ENCODE measurements at places on chromosomes 12 and 14.

- no peak for DNase-seq
Observed at GRCh38 chr14:33052943-33053342, 114.3 kb downstream of the NPAS3 start.

DNA sequence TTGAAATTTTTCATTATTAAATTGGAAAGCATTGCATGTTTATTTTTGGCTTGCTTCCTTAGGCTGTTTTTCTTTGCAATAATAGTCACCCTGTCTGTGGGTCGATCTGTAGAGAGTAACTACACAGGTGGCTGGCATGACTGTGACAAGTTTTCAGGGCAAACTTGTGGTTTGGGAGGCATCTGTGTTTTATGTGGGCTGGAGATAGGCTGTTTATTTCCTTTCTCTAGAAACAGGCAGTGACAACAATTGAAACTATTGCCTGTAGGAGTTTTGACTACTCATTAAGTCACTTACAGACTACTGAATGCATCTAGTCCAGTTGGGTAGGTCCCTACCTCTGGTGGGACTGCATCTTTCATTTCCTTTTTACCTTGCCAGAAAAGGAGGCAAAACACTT lies 155.6 kb downstream of the DYRK2 start:
- no peak for DNase-seq

DNA sequence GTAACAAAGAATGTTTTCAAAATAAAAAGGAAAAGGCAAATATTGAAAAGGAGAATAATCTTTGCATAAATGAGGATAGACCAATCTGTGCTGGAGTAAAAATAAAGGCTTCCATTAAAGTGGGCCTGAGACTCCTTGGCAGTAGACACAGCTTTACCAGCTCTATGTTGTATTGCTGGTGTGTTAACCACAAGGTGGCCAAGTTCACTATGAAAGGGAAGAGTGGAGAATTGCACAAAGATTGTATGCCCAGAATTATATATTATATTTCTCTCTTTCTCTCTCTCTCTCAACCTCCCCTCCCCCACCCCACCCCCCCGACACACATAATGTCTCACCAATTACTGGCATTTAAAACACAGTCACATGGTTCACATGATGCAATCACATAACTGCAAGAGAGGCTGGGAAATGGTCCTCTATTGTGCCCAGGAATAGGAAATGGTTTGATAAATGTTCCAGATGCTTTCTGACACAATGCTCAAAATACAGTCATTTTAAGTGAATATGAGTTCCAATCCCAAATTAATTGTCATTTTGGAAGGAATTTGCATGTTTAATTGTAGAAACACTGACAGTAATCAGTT lies 222.6 kb upstream of the SYT1 start:
- no peak for DNase-seq

DNA sequence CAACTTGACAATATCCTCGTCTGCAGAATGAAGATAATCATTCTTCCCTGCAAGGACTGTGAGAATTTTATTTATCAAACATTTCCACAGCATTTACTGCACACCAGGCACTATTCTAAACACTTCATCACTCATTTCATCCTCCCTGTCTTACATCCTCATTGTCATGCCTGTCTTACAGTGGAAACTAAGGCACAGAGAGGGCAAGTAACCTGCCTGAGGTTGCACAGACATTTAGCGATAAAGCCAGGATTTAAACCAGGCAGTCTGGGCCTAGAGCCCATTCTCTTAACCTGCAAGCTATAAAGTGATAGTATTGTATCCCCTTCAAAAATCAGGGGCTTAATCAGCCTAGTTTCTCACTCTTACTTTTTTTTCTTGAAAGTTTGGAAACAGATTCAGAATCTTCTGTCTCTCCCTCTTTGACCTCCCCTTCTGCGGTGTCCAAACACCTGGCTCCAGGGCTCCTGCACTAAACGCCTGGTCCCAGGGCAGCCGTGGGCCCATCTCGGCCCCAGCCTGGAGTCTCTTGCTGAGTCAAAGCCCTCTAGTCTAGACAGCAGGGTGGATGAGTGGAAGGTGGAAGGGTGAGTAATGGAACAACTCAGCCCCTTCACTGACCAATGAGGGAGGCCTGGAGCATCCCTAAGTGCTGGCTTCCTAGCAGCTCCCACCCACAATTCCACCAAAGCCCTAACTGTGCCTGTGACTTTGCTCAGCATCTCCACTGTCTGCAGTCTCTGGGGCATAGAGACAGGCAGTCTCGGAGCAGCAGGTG lies 12.5 kb downstream of the ISM2 start:
- DNase-seq, result no peak

DNA sequence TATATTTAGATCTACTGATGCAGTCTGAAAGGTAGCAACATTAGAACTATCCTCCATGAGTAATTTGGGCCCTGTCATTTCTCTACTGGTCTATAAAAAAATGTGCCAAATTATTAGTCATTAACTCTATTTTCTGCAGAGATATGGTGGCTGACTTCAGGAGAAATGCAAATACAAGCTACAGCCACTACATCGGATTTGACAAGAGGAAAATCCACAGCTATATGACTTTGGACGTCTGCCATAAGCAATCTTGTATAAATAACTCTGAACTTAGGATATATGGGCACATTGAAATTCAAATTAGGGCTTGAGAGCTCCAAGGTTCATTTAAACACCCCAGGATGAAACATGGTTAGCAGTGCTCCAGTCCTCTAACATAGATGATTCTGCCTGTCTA lies 983.0 kb upstream of the LRFN5 start:
- DNase-seq, result no peak

- DNase-seq, result peak; percentile 59
Observed at GRCh38 chr14:75514673-75515628, 7.3 kb upstream of the BATF start.

GRCh38 chr14:72186523-72186922 lies 254.3 kb downstream of the RGS6 start:
- DNase-seq, result no peak

- no peak for DNase-seq
Observed at GRCh38 chr12:57296291-57296690, 45.3 kb upstream of the STAC3 start.

- DNase-seq, result no peak
Observed at GRCh38 chr12:49536526-49537071, 2.2 kb upstream of the KCNH3 start.

DNA sequence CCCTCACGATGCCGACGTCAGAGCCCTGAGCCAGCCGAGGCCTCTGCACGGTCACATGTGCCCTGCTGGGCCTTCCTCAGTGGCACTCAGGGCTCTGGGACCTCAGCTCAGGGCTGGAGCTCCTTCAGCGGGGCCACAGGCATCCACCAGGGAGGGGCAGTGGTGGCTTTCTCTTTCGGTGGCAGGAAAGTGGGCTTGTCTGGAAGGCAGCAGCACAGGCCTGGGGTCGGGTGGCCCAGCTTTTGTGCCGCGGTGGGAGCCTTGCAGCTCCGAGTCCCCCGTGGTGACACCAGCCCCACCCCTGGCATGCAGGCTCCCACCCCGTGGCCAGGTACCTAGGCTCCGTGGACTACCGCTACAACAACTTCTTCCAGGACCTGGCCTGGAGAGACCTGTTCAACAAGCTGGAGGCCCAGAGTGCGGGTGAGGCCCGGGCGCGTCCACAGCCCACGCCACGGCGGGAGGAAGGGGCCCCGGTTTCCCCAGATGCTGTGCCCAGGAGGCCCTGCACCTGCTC lies 14.2 kb upstream of the TEX22 start:
- DNase-seq, result no peak

- DNase-seq, result no peak
Observed at GRCh38 chr14:61076556-61076955, 95.5 kb downstream of the SLC38A6 start.

DNA sequence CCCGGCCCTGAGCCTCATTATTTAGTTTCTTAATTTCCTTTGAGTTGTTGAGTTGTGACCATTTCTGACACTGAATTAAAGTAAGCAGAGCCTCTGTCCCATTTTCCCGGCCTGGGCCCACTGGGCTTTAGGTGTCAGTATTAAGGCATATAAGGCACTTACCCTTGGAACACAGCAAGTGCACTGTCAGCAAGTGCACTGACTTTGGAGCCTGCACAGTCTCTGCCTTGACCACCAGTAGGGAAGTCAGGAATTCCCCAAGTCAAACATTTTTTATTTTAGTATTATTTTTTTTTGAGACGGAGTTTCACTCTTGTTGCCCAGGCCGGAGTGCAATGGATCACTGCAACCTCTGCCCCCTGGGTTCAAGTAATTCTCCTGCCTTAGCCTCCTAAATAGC lies 56.6 kb downstream of the MAX start:
- no peak for DNase-seq

- no peak for DNase-seq
Observed at GRCh38 chr14:93029911-93030508, 85.7 kb downstream of the ITPK1 start.

- no peak for DNase-seq
Observed at GRCh38 chr12:38745601-38746000, 159.8 kb downstream of the CPNE8 start.

GRCh38 chr12:123961585-123962345 lies 10.9 kb downstream of the CCDC92 start:
- no peak for DNase-seq

- DNase-seq, result no peak
Observed at GRCh38 chr14:75518625-75519024, 3.6 kb upstream of the BATF start.

- no peak for DNase-seq
Observed at GRCh38 chr14:45084946-45085346, 1.0 kb downstream of the PRPF39 start.

GRCh38 chr14:65164068-65164824 lies 61.9 kb upstream of the MAX start:
- peak; percentile 55 for DNase-seq

DNA sequence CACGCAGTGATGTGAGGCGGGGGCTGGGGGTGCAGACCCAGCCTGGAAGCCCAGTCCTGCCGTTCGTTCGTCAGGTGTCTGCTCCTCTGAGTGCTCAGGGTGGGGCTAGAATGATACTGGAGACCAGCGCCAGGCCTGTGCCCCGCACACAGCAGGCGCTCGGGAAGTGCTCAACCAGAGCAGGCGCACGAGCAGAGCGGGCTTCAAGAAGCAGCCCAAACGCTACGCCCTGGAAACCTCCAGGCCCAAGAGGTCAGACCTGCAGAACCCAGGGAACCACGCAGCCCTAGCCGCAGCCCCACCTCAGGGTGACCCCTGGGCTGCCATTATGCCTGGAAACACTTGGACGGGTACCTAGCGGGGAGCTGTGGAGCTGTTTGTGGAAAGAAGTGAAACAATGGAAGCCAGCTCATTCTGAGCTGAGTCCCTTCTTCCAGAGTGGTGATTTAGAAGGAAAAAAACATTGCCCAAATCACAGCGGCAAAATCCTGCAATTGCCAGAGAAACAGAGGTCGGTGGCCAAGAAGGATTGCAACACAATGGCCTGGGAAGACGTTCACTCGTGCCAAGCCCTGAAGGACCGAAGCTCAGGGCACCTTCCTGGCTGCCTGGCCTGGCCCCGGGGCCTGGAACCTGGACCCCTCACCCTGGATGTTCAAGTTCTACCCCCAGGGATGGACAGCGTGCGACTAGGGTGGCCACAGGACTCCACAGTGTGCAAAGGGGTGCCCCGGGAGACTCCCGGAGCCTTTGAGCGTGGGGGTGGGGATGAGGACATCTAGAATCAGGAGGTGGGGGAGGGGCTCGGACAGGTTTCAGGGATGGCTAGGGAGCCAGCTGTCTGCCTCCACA lies 40.4 kb upstream of the DIO3 start:
- no peak for DNase-seq

GRCh38 chr14:36316131-36316530 lies 4.3 kb downstream of the MBIP start:
- no peak for DNase-seq

DNA sequence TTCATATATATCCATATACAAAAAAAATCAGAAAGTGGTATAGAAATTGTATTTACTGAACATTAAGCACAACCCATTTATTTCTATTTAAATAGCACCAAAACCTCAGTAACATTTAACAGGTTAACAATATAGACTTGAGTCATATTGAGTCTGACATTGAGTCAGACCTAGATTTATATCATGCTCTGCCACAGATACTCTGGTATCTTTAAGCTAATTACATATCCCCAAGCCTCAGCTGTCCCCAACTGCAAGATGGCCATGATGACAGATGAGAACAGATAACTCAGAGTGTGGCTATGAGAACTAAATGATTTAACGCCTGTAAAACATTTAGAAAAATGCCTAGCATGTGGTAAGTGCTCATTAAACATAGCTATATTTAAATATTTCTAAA lies 40.3 kb downstream of the IFNG start:
- no peak for DNase-seq

DNA sequence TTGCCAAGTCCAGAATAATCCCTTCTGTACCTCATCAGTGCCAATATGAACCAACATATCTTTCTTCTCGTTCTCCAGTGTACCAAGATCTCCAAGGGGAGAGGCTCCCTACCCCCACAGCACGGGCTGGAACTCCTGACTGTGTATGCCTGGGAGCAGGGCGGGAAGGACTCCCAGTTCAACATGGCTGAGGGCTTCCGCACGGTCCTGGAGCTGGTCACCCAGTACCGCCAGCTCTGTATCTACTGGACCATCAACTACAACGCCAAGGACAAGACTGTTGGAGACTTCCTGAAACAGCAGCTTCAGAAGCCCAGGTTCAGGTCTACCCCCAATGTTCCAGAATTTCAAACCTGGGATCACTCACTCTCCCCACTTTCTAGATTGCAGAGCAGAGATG lies 10.5 kb upstream of the OAS2 start:
- no peak for DNase-seq

GRCh38 chr14:61042220-61042619 lies 61.2 kb downstream of the SLC38A6 start:
- no peak for DNase-seq

DNA sequence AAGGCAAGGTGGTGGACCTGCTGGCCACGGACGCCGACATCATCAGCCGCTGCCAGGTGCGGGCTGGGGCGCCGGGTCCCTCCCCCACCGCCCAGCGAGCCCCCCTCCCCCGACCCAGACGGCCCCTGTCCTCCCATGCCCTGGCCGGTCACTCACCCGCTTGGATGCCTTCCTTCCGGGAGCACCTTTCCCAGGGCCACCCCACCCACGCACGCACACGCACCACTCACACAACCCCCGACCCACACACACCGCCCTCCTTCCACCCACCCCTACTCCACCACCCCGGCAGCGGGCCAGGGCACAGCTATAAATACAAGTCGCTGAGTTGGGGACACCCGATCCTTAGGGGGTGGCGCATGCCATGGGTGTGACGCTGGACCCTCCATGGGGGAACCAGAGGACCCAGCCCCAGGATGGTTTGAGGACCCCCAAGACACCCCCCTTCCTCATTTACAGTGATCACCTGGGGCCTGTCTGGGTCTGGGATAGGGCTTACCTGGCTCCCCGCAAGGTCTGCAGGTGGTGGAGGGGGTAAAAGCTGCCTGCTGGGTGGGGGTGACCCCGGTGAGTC lies 465 bp downstream of the ADSS1 start:
- no peak for DNase-seq

DNA sequence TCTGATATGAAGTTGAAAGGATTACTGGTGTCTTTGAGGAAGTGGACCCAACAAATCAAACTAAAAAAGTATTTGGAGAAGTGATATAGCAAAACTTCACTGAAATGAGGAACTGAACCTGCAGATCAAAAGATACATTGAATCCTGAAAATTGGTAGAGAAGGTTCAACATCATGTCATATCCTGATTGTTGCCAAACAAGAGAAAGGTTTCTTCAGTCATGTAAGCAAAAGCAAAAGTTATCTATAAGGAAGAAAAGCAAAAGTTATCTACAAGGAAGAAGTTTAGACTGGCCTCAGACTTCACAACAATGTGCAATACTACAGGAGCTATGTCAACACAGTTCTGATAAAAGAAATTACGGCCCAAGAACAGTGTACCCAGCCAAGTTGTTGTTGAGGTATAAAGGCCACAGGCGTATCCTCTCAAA lies 142.7 kb downstream of the RAD51B start:
- no peak for DNase-seq

All from PC-9 (cell line).